ENCODE measurements at places on chromosomes 3 and 15. TPM values are rescaled to one million over a fixed set of nuclear protein-coding genes. Genes with fewer than 3 reads are reported as not detected.

The FYTTD1 gene
- total RNA-seq: 40.1 TPM

The AHSG gene
- not detected for total RNA-seq

The ZBTB11 gene
- 14.9 TPM for total RNA-seq

The ARNT2 gene
- total RNA-seq: 4.8 TPM

The GOLGA8R gene
- 0.08 TPM for total RNA-seq

The SPSB4 gene
- total RNA-seq: not detected

The CYP1A2 gene
- total RNA-seq: not detected

The NIT2 gene
- total RNA-seq: 13.3 TPM

The LRRIQ4 gene
- not detected for total RNA-seq

The SLC38A3 gene
- total RNA-seq: 0.40 TPM

The HGD gene
- 0.13 TPM for total RNA-seq

The ZKSCAN7 gene
- total RNA-seq: 7.1 TPM

The CFAP44 gene
- 0.52 TPM for total RNA-seq

The BLM gene
- 1.6 TPM for total RNA-seq

The TEX9 gene
- total RNA-seq: 2.0 TPM

The SUSD5 gene
- 8.1 TPM for total RNA-seq

The GOLGA8O gene
- 0.24 TPM for total RNA-seq

The MAP6D1 gene
- 1.4 TPM for total RNA-seq

The BHLHE40 gene
- total RNA-seq: 83.5 TPM

The LIPC gene
- total RNA-seq: not detected

The ITGA11 gene
- total RNA-seq: 2.0 TPM

The MME gene
- 96.5 TPM for total RNA-seq

The GP9 gene
- not detected for total RNA-seq

The SIDT1 gene
- 0.13 TPM for total RNA-seq

The XIRP1 gene
- total RNA-seq: not detected

The NR1I2 gene
- not detected for total RNA-seq

The ZPLD1 gene
- total RNA-seq: not detected

The CCDC54 gene
- total RNA-seq: not detected

The MEIS2 gene
- 30.7 TPM for total RNA-seq

The NR2E3 gene
- total RNA-seq: not detected

The IGF2BP2 gene
- 50.7 TPM for total RNA-seq

The KLHL6 gene
- under 0.01 TPM for total RNA-seq

The FRMD5 gene
- total RNA-seq: 0.24 TPM

The SETD2 gene
- 15.4 TPM for total RNA-seq

The RASA2 gene
- 7.9 TPM for total RNA-seq

The ZNF662 gene
- total RNA-seq: 1.3 TPM

The NRROS gene
- total RNA-seq: 0.52 TPM

The LRRN1 gene
- total RNA-seq: 0.40 TPM

The MESP2 gene
- total RNA-seq: 2.0 TPM

The GUCA1C gene
- not detected for total RNA-seq

The C3orf85 gene
- total RNA-seq: not detected

The TRH gene
- total RNA-seq: not detected

The STXBP5L gene
- total RNA-seq: not detected

Data from epithelial cell of alveolus of lung (primary cell).